Kasumi-1 (cell line): ENCODE measurements at places on chromosomes 13 and 19.

DNA sequence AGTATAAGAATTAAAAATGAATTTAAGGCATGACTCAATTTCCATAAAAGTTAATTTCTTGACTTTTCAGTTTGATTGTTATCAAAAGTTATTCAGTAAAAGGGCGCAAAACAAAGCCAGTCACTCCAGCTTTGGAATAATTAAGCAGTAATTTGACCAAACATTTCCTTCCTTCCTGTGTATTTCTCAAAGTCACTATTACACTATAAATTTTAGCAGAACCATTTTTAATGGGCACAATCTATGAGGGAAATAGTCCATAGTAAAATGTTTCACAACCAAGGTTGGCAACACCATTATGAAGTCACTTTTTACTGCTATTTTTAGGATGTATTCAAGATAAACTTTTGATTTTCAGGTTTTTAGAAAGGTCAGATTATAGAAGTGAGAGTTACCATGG is 91.0 kb downstream of the DACH1 start:
- DNase-seq = no peak

DNA sequence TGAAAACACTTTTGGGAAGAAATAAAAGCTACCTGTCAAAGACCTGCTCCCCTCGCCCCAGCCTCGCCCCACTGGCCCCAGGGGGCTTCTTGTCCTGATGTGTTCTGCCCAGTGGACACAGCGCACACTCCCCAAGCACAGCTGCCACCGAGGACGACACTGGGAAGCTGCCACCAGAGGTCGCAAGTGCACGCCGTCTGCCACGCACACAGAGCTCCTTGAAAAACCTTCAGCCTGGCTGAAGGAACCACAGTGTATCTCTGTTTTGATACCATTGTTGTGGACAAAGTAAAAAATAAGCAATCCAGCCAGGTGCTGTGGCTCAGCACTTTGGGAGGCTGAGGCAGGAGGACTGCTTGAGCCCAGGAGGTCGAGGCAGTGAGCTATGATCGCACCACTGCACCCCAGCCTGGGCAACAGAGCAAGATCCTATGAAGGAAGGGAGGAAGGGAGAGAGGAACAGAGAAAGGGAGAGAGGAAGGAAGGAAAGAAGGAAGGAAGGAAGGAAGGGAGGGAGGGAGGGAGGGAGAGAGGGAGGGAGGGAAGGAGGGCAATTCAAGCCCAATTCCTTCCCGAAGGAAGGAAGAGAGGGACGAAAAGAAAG is 57.3 kb downstream of the CEBPG start:
- peak; percentile 76 for DNase-seq

- DNase-seq = no peak
Observed at GRCh38 chr19:29667901-29668341, 2.7 kb downstream of the PLEKHF1 start.

GRCh38 chr13:58908019-58908679 is 1255.6 kb downstream of the DIAPH3 start:
- no peak for DNase-seq

DNA sequence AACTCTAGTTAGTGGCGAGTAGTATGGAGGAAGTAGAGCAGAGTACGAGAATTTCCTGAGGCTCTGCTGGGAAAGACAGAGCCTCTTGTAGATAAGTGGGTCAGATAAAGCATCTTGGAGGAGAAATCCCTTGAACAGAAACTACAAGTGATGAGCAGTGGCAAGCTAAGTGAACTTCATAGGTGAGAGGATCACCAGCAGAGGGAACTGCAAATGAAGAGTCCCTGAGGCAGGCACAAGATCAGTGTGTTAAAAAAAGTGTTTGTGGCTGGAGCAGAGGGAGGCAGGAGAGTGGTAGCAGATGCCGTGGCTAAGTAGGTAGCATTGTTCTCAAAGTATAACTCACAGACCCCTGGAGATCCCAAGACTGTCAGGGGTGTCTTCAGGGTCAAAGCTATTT is 437.6 kb downstream of the HS6ST3 start:
- DNase-seq = no peak

DNA sequence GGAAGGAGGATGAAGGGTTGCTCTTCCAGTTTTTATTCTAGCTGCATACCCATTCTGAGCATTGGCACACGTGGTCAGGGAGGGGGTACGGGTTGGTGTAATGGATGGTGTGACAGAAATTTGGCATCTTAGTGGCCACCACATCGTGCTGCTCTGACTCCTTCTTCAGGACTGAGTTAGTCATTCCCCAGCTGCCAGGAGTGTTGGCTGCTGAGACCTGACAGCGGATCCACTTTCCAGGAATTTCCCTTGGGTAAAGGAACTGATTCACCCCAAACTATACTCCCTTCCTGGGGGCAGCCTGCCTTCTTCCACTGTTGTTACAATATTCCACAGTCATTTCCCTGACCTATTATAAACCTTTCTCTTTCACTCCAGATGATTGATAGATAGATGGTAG is 595.5 kb upstream of the KLHL1 start:
- DNase-seq = no peak

GRCh38 chr13:73608157-73608516 is 526.1 kb downstream of the KLF12 start:
- DNase-seq = no peak

GRCh38 chr19:56170261-56170660 is 5.5 kb upstream of the GALP start:
- DNase-seq = no peak

- DNase-seq = no peak
Observed at GRCh38 chr13:24858953-24859352, 95.0 kb downstream of the RNF17 start.

DNA sequence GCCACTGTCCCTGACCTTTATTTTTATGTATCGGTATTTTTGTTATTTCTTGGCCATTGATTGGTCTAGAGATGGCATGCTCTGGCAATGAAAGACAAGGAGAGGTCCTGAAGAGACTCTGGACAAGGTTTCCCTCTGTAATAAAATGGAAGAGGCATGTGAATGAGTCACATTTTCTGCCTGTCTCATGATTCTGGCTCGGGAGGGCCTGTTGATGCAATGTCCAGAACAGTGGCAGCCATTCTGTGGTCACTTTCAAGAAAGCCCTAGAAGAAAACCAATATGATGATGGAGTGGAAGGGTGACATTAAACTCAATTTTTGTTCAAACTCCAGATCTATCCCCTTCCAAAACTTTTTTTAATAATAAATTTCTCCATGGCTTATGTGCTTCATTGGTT is 2.0 kb upstream of the FPR3 start:
- no peak for DNase-seq

- no peak for DNase-seq
Observed at GRCh38 chr13:45257638-45258333, 56.9 kb upstream of the KCTD4 start.

GRCh38 chr19:46713781-46714443 is 3.0 kb downstream of the PRKD2 start:
- DNase-seq = peak; percentile 89

- DNase-seq = no peak
Observed at GRCh38 chr13:82176751-82177150, 1705.5 kb downstream of the SLITRK1 start.

GRCh38 chr19:485583-486236 is 10.6 kb upstream of the MADCAM1 start:
- no peak for DNase-seq

DNA sequence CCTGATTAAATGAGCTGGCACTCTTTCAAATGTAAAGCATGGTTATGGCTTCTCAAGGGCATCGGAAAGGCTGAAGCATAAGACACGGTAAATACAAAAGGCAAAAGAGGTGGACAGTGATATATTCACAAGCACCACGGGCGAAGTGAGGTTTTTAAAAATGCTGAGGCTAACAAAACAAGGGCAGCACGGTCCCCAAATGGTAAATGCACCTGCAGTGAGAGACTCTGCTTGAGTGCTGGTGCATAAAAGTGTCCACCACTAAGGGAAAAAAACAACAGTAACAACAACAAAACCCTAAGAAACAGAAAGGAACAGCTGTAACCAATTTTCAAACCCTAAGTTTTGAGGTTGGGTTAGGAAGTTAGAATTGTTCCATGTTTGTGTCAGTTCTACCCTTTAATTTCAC is 234.9 kb downstream of the PCDH9 start:
- DNase-seq = no peak

- DNase-seq = no peak
Observed at GRCh38 chr19:33562636-33563035, 41.0 kb upstream of the PEPD start.

DNA sequence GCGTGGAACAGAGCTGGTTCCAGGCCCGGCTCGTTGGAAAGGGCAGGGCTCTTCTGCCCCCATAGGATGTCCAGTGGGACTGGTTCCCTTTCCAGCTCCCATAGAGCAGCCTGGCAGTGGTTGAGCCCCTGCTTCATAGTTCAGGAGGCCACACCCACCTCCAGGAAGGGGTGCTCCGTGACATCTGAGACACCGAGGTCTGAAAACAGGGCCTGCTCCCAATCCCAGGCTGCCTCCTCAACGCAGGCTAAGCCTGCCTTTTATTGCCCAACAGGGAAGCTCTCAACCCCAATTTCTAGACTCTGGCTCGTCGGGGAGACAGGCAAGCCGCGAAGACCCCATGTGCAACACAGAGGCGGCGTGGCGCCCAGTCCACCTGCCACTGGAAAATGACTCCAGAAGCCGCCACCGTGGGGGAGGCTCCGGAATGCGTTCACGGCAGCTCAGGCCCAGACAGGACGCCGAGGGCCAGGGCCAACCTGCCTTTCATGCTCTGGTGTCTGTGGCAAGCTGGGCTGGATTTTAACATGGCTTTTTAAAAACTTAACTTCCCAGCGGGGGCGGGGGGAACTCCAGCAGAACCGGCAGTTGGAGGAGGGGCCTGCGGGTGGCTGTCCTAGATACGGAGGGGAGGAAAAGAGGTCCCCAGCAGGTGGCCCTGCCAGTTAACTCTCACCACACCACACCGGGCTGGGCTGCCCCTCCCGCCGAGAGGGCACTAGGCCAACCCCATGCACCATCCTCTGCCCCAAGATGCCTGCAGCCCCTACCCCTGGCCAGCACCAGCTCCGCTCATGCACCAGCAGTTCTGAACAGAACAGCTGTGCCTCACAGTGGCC is 17.9 kb upstream of the TINCR start:
- DNase-seq = no peak

DNA sequence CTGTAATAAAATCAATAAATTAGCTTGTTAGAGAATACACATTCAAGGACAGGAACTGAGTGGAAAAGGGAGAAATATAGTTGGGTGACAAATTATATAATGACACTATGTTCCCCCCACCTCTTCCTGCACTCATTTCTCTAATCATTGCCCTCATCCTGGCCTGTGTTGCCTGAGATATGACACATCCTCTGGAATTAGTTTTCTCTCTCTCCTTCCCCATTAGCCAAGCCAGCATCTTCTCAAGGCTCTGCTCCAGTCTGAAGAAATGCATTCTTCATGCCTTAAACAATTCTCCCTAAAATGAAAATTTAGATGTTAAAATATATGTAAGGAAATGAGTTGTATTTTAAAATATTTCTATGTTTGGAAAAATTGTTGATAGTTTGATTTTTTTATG is 280.3 kb downstream of the POU4F1 start:
- DNase-seq = no peak

GRCh38 chr13:23007426-23007825 is 173.4 kb upstream of the SGCG start:
- no peak for DNase-seq

DNA sequence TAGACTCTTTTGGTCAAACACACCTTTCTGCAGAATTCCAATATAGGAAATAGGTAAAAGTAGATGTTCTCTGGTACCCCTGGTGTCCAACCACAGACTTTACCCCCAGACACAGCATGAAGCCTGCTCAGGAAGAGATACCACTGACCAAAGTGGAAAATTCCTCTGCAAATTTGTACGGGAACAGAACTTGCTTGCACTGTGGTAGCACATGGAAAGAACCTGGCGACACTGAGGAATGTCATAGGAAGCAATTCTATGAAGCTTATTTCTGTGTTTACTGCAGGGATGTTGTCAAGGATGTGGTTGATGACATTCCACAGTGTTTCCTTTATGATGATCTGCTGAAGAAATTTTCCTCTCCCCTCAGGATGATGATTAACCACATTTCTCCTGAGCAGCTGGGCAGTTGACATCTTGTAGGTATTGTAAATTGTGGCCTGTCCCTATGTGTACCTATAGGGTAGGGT is 48.9 kb upstream of the TNFSF11 start:
- no peak for DNase-seq

DNA sequence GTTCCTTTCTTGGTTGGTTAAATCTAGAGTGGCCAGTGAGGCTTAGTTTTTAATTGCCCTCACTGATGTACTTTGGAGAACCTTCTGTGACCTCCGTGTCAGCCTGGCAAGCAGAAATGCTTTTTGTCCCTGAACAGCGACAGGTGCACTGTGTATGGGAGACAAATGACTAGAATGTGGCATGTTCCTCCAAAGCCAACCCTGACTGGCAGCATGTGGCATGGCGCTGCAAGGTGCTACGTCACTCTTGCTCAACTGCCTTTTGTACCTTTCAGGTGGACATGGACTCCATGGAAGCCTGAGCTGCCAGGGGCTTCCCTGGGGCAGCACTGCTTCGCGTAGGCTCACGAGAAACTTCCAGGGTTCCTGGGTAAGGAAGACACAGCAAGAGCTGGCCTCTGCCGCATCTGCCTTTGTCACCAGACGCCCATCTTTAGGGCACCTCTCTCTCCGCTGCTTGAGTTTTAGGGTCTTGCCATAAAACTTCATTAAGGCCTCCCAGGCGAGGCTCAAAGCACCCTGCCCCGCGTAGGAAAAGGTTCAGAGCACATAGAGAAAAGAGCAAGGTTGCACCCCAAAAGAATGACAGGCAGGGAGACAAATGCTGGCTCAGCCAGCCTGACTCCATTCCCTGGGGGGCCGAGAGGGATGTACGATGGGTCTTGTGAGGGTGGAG is 167.1 kb upstream of the SOX1 start:
- no peak for DNase-seq

DNA sequence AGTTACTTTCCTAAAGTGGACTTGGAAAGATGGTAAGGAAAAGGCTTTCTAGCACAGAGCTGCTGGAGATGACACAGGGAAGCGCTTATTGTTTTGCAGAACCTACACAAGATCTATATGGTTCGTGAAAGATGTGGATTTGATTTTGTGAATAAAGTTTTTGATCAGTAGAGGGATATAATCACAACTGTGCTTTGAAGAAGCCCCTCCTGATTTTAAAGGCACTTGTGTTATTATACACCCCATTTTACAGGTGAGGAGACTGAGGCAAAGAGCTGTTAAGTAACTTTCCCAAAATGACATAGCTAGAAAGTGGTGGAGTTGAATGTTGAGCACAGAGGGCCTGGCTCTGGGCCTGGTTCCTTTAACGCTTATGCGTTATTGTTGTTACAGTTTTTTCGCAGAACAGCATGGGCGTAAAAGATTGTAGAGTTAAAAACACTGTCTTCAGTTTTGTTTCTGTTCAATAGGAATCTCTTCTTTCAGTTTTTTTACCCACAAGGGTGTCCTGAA is 1.4 kb downstream of the TDRD3 start:
- no peak for DNase-seq

DNA sequence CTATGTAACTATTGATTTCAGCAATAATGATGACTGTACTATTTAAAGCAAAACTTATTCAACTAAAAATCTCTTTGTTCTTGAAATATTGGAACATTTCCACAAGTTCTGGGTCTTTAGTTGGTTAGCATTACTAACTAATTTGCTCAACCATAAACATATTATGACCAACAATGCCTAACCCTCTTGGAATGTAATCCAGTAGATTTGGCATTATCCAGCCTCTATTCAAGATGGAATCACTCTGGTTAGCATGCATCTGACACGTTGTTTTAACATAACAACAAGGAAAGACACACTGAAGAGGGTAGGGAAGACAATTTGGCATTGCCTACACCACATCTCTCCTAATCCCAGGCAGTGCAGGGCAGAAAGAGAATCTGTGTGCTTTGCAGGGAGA is 941.3 kb upstream of the PCDH20 start:
- DNase-seq = no peak

- no peak for DNase-seq
Observed at GRCh38 chr13:93235258-93236015, 8.8 kb downstream of the GPC6 start.
